ENCODE measurements at places on chromosomes 11 and 22. TPM values are rescaled to one million over a fixed set of nuclear protein-coding genes. Genes with fewer than 3 reads are reported as not detected.

FDX1 gene
- total RNA-seq: 13.1 TPM

DNA sequence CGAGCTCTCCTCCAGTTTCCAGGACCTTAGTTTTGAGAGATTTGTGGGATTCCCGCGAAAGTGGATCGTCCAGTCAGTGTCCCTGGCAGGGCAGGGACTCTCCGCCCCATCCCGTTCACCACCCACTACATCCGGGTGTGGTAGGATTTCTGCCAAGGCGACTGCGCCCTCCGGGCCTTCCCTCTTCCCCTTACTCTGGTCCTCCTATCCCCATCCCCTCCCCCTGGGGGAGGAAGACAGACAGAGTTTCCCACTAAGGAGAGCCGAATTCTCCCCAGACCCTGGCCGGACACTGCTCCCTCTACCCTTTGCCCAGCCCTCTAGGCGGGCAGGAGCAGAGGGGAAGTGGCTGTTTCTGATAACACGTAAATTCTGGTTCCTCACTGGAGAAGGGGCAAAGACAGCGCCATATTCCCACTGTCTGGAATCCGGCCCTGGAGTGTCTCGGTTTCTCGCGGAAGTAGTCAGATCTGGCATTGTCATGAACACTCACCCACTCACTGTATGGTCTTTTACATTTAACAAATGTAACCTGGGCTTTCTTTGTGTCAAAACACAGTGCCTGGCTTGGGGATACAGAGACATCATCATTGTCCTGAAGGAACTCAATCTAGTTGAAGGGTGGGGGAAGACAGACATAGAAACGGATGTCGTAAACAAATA is 1.1 kb upstream of the NECTIN1 start:
- no peak for DNase-seq

DNA sequence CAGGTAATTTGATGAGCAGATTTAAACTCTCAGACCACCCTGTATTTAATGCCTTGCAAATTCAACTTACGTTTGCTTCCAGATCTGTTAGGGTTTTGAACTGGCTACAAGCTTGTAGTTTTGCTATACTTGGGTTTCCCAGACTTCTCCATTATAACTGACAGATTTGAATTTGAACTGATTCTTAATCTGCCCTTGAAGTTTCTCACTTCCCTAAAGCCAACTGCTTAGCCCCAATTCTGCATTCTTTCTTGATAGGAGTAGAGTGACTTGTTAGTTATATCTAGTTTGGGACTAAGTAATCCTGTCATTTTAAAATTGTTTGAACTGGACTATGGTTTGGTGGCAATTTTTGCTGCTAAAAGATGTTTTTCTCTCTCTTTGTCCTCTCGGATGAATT is 9.7 kb downstream of the LAYN start:
- DNase-seq: no peak

RFPL2 gene
- not detected for total RNA-seq

WNT11 gene
- 2.2 TPM for total RNA-seq

GRCh38 chr11:124643042-124643604 is 20.5 kb downstream of the TBRG1 start:
- no peak for DNase-seq

TSSK2 gene
- not detected for total RNA-seq

DNA sequence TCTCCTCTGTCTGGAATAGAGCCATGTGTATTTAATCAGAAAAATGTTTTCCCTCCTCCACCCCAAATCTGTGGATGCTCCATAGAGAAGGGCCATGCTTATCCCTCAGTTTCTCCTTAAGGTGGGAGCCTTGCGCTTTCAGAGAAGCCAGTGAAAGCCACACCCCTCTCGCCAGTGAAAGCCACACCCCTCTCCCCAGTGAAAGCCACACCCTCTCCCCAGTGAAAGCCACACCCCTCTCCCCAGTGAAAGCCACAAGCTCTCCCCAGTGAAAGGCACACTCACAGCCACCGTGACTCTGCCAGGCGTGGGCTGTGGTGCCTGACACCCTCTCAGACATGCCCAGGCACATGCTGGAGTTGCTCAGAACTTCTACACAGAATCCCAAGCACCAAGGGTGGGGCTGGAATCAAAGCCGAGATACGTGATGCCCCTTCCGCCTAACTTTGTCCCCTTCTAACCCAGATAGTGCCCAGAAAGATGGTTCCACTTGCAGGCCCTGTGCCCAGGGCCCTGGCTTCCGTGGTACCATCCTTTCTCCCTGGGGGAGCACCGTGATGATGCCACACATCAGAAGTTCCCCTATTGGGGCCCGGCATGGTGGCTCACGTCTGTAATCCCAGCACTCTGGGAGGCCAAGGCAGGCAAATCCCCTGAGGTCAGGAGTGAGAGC is 16.5 kb upstream of the PRR5 start:
- DNase-seq: no peak

DNA sequence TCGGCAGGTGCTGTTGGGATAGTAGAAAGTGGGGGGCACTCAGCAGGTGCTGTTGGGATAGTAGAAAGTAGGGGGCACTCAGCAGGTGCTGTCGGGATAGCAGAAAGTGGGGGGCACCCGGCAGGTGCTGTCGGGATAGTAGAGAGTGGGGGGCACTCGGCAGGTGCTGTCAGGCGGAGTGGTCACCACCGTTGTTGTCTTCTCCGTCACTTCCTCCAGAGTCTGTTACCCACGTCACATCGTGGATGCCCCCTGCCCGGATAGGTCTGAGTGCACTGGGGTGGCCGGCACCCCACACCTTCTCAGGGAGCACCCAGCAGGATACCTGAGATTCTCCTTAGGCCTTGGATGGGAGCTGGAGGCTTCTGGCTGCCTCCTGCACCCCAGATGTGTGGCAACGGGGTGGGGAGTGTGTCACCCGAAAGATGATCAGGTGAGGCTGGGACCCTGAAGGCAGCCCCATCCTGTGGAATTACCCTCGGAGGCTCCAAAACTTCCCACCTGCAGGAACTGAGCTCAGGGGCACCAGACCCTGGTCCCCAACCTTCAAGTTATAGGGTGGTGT is 24.1 kb upstream of the KRTAP5-7 start:
- DNase-seq: no peak

- DNase-seq: peak; percentile 90
These were observed 720 bp downstream of the PACS1 start for GRCh38 chr11:66070604-66071380.

MLC1 gene
- 0.28 TPM for total RNA-seq

GRCh38 chr11:36354221-36355003 is 58.3 kb downstream of the PRR5L start:
- DNase-seq: no peak

AQP11 gene
- total RNA-seq: 1.4 TPM

DNA sequence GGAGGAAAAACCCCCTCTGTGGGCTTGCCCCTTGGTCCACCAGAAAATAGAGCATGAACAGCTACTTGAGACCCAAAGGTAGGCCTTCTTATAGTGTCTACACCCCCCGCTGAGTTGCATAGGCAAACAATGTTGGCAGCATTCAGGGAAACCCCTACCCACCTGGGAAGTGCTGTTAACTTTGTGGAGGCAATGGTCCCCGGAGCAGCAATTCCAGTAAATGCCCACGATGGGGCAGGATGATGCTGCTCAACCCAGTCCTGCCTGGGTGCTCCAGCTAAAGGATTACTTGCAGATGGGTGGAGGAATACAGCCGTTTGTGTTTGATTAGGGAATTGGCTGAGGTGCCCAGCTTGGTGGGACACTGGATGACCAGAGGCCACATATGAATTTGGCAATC is 381.3 kb upstream of the ANO5 start:
- DNase-seq: peak; percentile 1

- DNase-seq: no peak
These were observed 61.8 kb downstream of the CD82 start for GRCh38 chr11:44627165-44627789.

GRCh38 chr11:81267246-81267645 is 1466.4 kb downstream of the FAM181B start:
- DNase-seq: no peak

SERPIND1 gene
- total RNA-seq: not detected

GPR83 gene
- total RNA-seq: 0.28 TPM

RPS3 gene
- 1,724 TPM for total RNA-seq

- DNase-seq: no peak
These were observed 20.7 kb downstream of the OR10A6 start for GRCh38 chr11:7910286-7910788.

MS4A12 gene
- total RNA-seq: not detected

GRCh38 chr11:103395612-103396011 is 286.4 kb downstream of the DYNC2H1 start:
- no peak for DNase-seq

GRCh38 chr11:122851366-122851966 is 13.2 kb downstream of the CRTAM start:
- DNase-seq: no peak

- peak; percentile 77 for DNase-seq
These were observed 15.0 kb downstream of the STARD10 start for GRCh38 chr11:72778535-72779494.

DNA sequence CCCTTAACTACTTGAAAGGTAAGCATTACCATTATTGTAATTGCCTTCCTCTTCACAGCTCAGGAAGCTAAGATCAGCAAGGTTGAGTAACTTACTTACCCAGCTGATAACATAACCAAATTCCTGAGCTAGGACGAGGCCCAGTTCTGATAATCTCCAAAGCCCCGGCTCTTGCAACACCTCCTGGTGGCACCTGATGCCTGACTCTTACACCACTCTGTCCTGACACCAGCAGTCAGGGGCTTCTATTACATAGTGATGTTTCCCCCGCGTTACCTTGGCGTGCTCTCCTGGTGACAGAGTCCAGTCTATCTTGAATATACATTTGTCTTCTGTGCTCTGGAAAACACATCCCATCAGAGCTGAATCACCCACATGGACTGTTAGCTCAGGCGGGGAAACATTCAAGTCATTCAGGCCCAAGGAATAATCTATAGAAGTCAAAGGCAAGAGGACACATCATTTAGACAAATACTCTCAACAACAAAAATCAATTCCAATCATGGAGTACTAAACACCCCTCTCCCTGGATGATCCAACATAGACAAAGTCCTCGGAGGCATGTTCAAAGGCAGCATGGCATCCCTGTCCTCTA is 12.6 kb downstream of the JAML start:
- no peak for DNase-seq

GRCh38 chr11:135074397-135074998 is 662.5 kb upstream of the B3GAT1 start:
- peak; percentile 34 for DNase-seq

DNA sequence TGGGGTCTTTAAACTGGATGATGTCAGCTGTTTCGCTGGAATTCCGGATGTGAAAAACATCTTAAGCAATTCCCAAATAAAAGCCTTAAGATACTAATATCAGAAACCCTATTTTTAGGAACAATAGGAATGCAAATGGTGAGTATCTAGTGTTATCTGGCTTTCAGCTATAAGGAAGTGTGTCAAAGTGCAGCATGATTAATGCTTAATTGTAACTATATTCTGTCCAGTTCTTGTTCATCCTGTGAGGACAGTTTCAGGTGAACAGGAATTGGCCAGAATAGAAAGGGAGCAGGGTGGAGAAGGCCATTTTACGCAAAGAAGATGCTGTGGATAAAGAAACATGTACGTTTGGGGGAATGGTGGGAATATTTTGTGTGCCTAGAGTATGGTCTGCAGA is 108.2 kb downstream of the RASSF10 start:
- no peak for DNase-seq

GRCh38 chr22:46295277-46295971 is 1.2 kb upstream of the GTSE1 start:
- no peak for DNase-seq

DNA sequence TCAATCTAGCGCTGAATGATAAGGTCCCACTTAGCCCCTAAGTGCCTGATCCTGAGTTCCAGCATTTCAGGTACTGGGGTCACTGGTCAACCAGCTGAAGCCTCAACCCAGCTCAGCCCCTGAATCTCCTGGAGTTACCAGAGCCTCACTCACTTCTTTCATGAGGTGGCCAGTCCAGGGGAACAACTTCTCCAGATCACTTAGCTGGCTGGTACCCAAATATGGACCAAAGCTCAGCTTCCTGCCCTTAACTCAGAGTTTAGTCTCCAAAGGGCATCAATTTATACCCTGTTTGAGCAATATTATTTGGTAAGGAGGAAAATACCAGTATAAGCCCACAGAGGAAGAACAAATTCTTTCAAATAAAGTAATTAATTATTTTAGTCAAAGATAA is 105.6 kb downstream of the SLC1A2 start:
- no peak for DNase-seq

TP53AIP1 gene
- total RNA-seq: 0.82 TPM

DNA sequence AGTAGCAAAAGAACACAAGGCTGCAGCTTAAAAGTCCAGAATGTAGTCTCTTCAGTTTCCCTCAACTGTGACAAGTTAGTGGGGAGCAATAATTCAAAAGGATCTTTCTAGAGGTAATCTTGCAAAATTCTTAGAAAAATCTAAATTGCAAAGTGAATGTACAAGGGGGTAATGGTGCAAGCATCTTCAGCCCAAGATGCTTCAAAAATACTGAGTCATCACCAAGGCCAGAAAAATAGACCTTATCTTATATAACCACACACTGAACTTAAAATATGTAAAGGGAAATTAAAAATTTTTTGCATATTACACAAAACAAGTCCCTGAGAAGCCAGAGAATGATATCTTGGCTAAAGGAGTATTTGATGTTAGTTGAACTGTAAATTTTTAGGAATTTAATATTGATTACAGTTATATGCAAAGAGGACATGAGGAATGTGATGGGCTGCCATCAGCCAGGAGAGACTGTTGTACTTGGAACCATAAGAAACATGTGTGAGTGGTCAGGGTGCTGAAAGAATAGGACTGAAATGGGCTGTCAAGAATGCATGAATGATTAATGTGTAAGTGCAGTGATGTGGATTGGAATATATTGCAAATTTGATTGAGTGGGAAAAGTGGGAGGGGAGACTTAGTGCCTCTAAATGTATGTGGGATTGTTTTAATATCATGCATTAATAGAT is 85.7 kb upstream of the LIN7C start:
- DNase-seq: no peak

- DNase-seq: no peak
These were observed 95.7 kb downstream of the NAV2 start for GRCh38 chr11:19808076-19808911.

HBE1 gene
- not detected for total RNA-seq

- no peak for DNase-seq
These were observed 14.2 kb downstream of the MCAT start for GRCh38 chr22:43128928-43129424.

- DNase-seq: no peak
These were observed 4.5 kb downstream of the OR9Q2 start for GRCh38 chr11:58193391-58193790.
